ENCODE measurements at places on chromosomes 4 and X.
A peak's percentile ranks its signal among the peaks of the same experiment; 100 is the strongest.

DNA sequence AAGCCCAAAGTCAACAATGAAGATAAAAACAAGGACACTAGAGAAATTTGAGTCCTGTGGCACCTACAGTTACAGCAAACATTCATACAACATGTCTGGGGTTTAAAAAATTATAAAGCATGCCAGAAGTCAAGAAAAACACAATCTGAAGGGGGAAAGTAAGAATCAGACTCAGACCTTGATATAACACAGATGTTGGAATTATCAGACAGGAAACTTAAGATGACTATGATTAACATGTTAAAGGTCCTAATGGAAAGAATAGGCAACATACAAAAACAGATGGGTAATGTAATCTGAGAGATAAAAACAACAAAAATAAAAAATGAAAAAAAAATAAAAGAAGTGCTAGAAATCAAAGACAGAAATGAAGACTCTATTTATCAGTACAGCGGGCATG, 446.5 kb downstream of the SPRY1 start:
- no peak for DNase-seq

DNA sequence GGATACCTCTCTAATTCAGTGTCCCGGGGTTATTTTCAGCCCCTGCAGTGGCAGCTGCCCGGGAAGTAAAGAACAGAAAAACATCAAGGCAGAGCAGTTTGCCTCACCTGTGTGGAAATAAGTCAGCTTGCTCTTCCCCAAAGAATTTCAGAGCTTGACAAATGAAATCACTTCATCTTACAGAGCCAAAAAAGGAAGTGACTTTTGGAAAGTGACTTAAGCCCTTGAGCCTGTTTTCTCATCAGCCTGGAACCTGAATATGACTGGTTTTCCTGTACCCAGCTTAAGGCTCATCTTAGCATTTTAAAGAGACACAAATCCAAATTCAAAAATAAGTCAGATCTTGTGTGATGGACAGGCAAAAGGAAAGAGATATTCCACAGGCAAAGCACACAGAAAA, 211.6 kb downstream of the RCHY1 start:
- no peak for DNase-seq

- peak; percentile 29 for DNase-seq
Observed at GRCh38 chrX:30283456-30284200, 25.6 kb downstream of the NR0B1 start.

GRCh38 chr4:123510221-123510620, 113.6 kb downstream of the SPRY1 start:
- DNase-seq, result no peak

DNA sequence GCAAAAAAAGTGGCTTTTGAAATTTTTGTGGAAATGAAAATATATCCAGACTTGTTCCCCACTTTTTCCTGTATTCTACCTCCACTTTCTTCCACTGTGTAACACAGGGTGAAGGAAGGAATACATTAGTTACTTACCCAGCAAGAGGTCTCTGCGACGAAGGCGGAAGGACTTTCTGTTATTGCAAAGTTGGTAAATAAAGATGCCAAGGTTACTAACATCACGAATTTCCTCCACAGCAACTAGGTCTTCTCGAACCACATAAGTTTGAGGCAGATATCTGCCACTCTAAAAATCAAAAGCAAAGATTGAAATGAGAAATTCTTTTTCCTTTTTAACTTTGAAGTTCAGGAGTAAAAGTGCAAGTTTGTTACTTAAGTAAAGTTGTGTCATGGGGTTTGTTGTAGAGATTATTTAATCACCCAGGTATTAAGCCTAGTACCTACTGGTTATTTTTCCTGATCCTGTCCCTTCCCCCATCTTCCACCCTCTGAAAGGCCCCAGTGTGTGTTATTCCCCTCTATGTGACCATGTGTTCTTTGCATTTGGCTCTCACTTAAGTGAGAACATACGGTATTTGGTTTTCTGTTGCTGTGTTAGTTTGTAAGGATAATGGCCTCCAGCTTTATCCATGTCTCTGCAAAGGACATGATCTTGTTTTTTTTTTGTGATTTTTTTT, 5.8 kb downstream of the ITM2A start:
- no peak for DNase-seq

DNA sequence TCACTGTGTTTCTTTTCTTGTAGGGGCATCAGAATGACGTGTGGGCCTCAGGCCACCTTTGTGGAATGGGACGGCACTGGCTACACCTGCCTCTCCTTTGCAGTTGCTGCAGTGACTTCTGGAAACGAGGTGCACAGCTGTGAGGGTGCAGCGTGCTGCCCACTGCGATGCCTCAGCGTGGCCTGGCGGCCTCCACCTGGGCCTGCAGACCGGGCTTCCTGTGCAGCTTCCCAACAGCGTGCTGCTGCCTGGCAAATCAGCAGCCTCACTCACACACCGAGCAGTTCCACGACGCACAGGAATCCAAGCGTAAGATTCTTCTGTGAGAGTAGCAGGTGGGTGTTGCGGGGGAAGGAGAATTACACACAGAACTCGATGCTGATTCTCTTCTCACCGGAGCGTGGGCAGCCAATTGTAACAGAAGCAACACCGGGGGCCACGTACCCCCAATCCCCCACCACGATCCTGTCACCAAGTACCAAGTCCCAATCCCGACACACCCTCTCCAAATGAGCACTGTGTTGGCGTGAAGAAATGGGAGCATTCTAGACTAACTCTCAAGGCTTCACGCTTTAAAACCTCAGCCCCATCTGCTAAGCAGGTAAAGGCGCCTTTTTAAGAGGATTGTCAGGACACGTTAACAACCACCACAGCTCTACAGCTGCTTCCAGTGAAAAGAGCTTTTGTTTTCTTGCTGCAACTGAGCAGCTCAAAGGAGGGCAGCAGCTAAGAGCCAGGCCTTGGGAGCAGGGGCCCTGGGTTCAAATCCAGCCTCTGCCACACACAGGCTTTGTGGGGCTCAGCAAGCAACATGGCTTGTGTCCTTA, 16.9 kb downstream of the WDR1 start:
- no peak for DNase-seq

DNA sequence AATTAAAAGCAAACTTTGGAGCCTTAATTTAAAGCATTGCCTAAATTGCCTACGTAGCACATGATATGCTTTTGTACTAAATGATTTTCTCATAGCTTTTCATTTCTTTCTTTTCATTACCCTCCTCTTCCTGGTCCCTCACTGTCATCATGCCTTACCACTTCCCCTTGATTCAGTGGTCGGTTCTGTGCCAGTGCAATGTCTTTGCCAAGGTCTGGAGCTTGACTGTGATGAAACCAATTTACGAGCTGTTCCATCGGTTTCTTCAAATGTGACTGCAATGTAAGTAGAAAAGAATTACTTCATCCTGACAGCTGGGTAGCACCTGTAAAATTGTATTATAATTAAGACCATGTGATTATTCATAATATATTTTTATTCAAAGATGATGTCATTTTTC, 72.5 kb downstream of the C4orf46 start:
- no peak for DNase-seq

- DNase-seq, result no peak
Observed at GRCh38 chr4:112140536-112140935, 4.7 kb upstream of the FAM241A start.

- no peak for DNase-seq
Observed at GRCh38 chrX:6293716-6294115, 65.0 kb upstream of the NLGN4X start.

DNA sequence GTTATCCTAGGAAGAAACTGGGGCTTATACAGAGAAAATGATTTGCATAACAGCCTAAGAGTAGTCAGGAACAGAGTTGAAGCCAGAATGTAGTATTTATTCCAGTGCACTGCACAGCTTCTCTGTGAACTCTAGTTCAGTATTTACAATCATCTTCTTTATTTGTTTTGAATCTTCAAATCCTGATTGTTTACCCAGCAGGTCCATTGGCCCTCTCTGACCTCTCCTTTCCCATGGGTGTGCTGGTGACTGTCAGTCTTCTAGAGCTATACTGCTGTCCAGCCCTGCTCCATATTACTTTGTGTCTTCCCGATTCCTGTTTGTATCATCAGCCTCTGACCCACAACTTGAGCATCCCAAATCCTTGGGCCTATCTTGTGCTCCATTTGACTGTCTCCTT, 301.9 kb upstream of the HS3ST1 start:
- no peak for DNase-seq

- no peak for DNase-seq
Observed at GRCh38 chrX:26653050-26653449, 437.1 kb downstream of the MAGEB5 start.

- DNase-seq, result no peak
Observed at GRCh38 chr4:31194823-31195222, 474.7 kb downstream of the PCDH7 start.

GRCh38 chrX:69493193-69493592, 10.9 kb upstream of the NALF2 start:
- DNase-seq, result no peak

GRCh38 chr4:69759189-69759604, 1.2 kb downstream of the SULT1B1 start:
- no peak for DNase-seq

DNA sequence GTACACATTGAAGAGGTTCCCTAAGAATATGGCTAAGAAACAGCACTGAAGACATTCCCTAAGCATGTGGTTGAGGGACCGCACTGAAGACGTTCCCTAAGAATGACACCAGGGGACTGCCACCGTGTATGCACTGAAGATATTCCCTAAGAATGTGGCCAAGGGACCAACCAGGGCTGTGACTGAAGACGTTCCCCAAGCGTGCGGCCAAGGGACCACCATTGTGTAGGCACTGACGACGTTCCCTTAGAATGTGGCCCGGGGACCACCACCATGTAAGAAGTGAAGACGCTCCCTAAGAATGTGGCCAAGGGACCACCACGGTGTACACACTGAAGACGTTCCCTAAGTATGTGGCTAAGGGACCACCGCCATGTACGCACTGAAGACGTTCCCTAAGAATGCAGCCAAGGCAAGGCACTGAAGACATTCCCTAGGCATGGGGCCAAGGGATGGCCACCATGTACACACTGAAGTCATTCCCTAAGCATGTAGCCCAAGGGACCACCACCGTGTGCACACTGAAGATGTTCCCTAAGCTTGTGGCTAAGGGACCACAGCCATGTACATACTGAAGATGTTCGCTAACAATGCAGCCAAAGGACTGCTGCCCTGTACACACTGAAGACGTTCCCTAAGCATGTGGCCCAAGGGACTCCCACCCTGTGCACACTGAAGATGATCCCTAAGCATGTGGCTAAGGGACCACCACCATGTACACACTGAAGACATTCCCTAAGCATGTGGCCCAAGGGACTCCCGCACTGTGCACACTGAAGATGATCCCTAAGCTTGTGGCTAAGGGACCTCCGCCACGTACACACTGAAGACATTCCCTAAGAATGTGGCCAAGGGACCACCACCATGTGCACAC, 22.0 kb downstream of the DHRSX start:
- DNase-seq, result no peak

DNA sequence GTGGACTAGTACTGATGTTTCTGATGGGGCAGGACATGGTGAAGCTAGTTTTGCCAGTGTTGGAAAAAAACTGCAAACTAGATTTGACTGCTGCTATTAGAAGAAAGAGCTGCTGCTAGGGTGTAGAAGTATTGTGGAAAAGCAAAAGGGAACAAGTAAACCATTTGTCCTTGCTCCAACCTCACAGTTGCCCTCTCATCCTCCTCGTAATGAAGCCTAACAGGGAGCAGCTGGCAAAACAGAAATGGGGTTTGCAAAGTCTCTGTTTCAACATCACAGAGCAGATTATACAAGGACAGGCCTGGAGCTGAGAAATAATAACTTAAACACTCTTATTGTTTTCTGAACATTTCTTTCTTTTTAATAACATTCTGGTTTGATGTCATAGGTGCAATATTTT, 346.2 kb downstream of the MAGEB5 start:
- peak; percentile 36 for DNase-seq

GRCh38 chr4:129526812-129527211, 430.9 kb downstream of the C4orf33 start:
- DNase-seq, result no peak

GRCh38 chr4:1792832-1793495, at the start of gene FGFR3:
Gene FGFR3 (plus strand): TSS chr4:1793293. CDS start chr4:1793935, 642 bp downstream.
- no peak for DNase-seq

DNA sequence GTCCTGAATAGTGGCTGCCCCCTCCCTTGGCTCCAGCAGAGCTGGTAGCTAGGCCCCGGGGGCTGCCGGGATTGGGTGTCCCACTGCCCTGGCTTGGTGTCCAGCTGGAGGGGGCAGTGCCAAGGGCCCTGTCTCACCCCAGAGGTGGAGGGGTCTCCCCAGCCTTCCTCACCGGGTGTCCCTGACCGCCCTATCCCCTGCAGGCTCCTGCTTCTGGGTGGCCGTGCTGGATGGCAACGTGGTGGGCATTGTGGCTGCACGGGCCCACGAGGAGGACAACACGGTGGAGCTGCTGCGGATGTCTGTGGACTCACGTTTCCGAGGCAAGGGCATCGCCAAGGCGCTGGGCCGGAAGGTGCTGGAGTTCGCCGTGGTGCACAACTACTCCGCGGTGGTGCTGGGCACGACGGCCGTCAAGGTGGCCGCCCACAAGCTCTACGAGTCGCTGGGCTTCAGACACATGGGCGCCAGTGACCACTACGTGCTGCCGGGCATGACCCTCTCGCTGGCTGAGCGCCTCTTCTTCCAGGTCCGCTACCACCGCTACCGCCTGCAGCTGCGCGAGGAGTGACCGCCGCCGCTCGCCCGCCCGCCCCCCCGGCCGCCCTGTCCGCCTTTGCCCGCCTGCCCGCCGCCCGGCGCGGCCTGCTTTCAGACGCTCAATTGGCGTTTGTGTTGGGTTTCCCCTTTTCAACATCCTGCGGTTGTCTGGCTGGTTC, 4.6 kb downstream of the NAT8L start:
- no peak for DNase-seq

GRCh38 chr4:138426786-138427185, 184.6 kb upstream of the SLC7A11 start:
- no peak for DNase-seq

GRCh38 chr4:104113850-104114249, 380.8 kb downstream of the CXXC4 start:
- no peak for DNase-seq

GRCh38 chr4:85777908-85778631, 303.1 kb downstream of the ARHGAP24 start:
- DNase-seq, result no peak

GRCh38 chr4:153426207-153426885, 39.8 kb upstream of the TMEM131L start:
- no peak for DNase-seq

DNA sequence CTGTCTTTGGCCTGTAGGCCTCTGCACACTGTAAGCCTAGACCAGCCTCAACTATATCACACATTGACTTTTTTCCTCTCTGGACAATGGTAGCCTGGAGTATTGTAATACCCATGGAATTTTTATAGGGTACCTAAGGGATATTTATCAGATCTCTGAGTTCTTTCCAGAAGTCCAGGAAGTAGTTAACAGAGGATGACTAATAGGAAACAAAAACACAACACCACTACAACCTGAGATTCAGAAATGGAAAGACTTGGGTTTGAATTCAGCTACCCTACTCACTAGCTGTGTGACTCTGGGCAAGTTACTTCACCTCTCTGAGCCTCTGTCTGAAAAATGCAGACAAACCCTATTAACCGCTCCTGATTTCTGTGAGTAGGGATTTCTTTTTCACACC, 7.7 kb upstream of the STX18 start:
- no peak for DNase-seq

GRCh38 chrX:23008431-23009099, 8.8 kb downstream of the DDX53 start:
- no peak for DNase-seq

Measured in brain pericyte (primary cell).